Lower lobe of right lung (tissue), 2 donors: ENCODE measurements at places on chromosomes 7 and 10. TPM values are rescaled to one million over a fixed set of nuclear protein-coding genes. Genes with fewer than 3 reads are reported as not detected.

Gene LRRD1
- not detected for total RNA-seq

Gene RASSF4
- 49.0 TPM for total RNA-seq

- no peak overlapping the region for H3K4me3 ChIP-seq
- no peak overlapping the region for H3K27ac ChIP-seq
- H3K4me1 ChIP-seq: no peaks in the 10 kb centered on the region
- DNase-seq: no peak
Measured at GRCh38 chr7:74462707-74463100, 9.0 kb downstream of the GTF2IRD1 start.

DNA sequence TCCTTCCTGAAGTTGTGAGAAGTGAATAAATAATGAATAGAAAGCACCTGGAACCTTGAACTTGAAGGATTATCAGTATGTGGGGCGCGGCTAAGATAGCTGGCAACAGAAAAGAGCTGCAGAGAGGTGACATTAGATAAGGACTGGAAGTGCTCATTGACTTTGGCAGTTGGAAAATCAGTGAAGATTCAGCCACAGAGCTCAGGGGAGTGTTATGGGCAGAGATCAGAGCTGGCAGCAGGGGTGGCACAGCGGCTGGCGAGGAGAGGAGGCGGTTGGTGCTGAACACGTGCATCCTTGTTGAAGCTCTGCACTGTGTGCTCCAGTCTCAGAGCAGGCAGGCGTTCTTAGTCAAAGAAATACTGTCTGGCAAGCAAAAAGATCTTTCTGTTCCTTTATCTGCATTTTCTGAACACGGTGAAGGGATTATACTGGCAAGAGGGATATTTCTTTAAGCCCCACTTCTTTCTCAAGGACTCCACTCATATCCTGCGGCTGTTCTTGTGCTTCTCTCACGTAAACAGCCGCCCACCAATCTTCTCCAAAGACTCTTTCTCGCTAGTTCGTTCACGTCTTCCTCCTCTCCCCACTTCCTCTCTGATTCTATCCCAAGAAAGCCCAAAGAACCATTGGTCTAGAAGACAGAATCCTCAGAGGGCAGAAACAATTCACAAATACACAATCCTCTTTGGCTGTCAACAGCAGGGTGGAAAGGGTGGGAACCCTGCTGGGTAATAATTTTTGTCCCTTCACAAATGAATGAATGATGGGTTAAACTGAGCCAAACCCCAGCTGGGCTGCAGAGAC, 38.6 kb upstream of the ADD3 start:
- H3K27me3 ChIP-seq: no peaks in the 10 kb centered on the region
- peaks cover 18% of the 10 kb centered on the region for H3K4me1 ChIP-seq
- no peaks in the 10 kb centered on the region for H3K36me3 ChIP-seq
- H3K4me3 ChIP-seq: no peak overlapping the region
- H3K27ac ChIP-seq: no peak overlapping the region

DNA sequence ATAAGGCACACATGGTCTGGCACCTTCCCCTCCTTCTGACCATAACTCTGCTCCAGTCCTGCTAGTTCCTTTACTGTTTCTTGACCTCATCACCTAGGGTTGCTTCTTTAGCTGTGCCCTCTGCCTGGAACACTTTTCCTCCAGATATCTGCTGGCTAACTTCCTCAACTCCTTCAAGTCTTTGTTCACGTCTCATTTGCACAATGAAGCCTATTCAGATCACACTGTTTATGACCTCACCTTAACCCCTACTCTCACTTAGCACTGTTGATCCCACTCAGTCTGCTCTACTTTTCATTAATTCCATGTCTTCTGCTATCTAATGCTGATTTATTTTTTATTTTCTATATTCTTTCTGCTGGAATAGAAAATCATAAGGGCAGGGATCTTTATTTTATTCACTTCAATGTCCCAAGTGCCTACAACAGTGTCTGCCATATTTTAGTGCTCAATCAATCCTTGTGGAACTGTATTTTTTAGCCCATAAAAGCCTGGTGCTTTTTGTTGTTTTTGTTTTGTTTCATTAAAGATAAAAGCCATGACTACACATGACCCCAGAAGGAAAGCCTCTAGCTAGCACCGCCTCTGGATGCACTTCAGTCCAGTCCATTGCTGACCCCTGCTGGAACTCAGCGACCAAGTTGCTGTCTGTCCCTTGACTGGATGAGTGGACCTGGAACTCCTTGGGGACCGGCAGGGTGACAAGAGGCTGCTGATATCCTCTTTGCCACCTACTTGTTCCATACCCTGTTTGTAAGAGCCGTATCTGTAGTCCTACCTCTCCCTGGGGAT, 12.3 kb downstream of the KLF14 start:
- no peak overlapping the region for H3K27ac ChIP-seq
- H3K4me1 ChIP-seq: no peaks in the 10 kb centered on the region
- peak; percentile 66 for DNase-seq
- no peaks in the 10 kb centered on the region for H3K27me3 ChIP-seq
- no peaks in the 10 kb centered on the region for H3K36me3 ChIP-seq
- H3K4me3 ChIP-seq: no peak overlapping the region

DNA sequence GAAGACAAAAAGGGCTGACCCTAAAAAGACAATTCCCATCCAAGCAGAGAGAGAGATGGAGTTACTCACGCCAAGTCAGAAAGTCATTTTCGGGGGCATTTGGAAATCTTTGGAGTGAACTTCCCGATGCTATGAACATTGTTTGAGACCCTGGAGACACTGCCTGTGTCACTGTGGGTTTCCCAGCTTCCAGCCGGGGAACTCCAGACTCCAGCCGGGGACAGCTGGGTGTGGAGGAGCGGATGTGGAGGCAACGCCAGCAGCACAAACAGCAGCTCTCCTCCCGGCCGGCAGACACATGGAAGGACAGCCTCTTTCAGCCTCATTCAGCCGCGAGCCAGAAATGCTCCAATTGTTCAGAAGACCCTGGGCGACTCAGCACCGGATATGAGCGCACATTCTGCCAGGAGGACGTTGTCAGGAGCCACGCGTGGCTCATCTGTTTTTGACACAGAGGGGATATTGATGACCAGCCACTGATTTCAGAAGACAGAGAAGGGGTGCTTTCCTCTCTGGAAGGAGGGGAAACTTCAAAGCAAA, 97.6 kb downstream of the PRPF18 start:
- peak overlapping the region; percentile 67 for H3K27ac ChIP-seq
- DNase-seq: peak; percentile 68
- peaks cover 37% of the 10 kb centered on the region for H3K4me1 ChIP-seq
- no peaks in the 10 kb centered on the region for H3K27me3 ChIP-seq

Gene SPDYE6
- not detected for total RNA-seq

DNA sequence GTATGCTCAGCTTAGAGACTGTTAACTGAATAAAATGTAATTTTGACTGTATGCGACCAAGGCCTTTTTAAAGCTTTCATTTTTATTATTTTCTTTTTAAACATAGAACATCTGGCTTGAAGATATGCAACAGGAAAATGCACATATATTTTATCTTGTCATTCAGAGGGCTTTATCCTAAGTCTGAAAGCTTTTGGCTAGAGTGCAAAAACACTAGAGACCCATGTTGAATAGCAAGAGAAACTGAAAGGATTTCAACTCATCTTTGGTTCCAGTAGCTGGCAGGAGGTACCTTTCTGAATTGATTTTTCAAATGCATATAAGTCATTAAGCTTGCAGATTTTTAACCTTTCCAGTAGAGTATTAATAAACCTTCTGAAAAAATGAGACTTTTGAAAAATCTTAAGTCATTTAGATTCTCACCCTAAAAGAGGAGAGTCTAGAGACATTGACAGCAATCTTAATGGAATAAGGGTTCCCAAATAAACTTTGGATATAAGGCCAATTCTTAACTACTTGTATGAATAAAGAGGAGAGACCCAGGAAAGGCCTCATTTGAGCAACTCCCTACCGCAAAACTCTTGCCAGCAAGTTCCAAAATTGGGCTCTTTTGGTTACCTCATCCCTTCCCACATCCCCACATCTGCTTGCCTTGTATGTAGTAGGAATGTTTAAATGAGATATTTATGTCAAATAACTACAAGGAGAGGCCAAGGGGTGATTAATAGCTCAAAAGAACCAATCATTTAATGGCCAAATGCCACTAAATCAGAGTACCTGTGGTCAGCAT, 454.4 kb downstream of the HTR7 start:
- H3K36me3 ChIP-seq: no peaks in the 10 kb centered on the region
- DNase-seq: no peak
- no peaks in the 10 kb centered on the region for H3K4me1 ChIP-seq
- H3K4me3 ChIP-seq: no peak overlapping the region
- no peak overlapping the region for H3K27ac ChIP-seq

Gene TAS2R41
- total RNA-seq: not detected

DNA sequence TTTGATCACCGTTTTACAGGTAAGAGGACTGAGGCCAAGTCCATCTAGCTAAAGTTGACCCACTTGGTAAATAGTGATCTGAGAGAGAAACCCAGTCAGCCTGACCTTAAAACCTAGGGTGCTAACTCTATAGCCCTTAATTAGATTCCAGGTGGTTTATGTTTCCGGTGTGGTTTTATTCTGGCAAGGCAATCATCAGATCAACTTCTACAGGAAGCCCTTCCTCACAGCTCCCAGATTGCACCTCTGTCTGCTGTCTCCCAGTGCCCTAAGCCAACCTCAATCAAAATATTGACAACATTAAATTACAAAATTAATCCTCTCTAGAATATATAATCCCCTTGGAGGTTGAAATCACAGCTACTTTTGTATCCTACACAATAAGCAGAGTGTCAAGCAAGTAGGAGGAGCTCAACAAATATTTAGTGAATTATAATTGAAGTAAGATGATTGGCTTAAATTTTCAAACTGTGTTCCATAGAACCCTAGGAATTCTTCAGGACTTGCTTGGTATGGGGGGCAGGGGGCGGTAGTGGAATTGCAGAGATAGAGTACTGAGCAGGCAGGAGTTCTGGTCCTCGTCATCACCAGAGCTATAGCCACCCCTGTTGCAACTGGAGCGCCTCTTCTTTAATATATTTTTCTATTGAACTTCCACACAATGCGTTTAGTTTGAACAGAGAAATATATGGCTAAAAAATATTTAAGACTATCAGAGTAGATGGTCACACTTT, 692.8 kb upstream of the LRRN3 start:
- H3K4me1 ChIP-seq: no peaks in the 10 kb centered on the region
- no peak overlapping the region for H3K27ac ChIP-seq
- no peak overlapping the region for H3K4me3 ChIP-seq
- no peak for DNase-seq
- no peaks in the 10 kb centered on the region for H3K27me3 ChIP-seq
- H3K36me3 ChIP-seq: no peaks in the 10 kb centered on the region

DNA sequence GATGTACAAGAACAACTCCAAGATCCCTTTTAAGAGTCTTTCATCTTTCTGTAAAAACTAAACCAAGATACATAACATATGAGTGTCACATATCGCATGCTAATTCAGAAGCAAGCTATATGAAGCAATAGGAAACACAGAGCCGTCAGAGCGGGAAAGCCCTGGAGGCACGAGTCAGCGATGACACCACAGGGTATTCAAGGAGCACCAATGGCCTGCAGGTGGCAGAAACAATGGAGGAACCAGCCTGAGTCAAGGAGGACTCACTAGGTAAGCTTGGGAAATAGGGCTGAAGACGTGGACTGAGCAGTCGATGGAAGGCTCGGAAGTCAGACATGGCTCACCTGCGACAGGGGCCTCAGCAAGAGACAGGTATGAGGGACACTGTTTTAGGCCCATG, 214.4 kb downstream of the FAM107B start:
- H3K4me1 ChIP-seq: peaks cover 73% of the 10 kb centered on the region
- H3K27me3 ChIP-seq: no peaks in the 10 kb centered on the region
- DNase-seq: peak; percentile 72
- no peaks in the 10 kb centered on the region for H3K36me3 ChIP-seq
- peak overlapping the region; percentile 51 for H3K27ac ChIP-seq
- H3K4me3 ChIP-seq: no peak overlapping the region

- H3K27ac ChIP-seq: no peak overlapping the region
- H3K4me3 ChIP-seq: no peak overlapping the region
- no peak for DNase-seq
- H3K27me3 ChIP-seq: no peaks in the 10 kb centered on the region
Measured at GRCh38 chr7:33671531-33672262, 233.6 kb upstream of the BMPER start.

- H3K36me3 ChIP-seq: peaks cover 29% of the 10 kb centered on the region
- H3K4me3 ChIP-seq: no peak overlapping the region
- DNase-seq: no peak
- H3K27ac ChIP-seq: no peak overlapping the region
- no peaks in the 10 kb centered on the region for H3K27me3 ChIP-seq
Measured at GRCh38 chr10:99965700-99966099, 44.0 kb downstream of the DNMBP start.

Gene CPA1
- total RNA-seq: 0.30 TPM

DNA sequence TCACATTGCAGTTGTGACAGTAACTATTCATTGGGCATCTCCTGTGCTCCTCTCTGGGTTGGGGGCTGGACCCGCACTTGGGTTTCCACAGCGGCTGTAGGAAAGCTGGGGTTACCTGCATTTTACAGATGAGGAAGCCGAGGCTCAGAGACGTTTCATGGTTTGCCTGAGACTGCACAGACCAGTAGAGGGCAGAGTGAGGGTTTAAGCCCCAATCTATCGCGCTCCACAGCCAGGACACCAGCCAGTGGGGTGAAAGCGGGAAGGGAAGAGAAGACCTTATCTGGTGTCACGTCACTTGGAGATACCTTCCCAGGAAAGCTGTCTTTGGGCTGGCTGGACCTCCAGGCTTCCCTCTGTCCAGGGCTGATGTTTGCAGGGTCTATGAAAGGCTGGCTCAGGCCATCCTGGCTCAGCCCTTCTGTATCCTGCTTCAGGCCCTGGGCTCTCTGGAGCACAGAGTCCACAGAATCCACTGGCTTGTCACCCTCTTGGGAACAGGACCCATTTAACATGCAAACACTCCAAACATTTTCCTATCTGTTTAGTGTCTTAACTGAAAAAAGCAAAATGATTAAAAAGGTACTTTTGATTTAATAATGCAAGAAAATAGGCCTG, 167.7 kb downstream of the EMX2 start:
- H3K4me3 ChIP-seq: no peak overlapping the region
- no peaks in the 10 kb centered on the region for H3K4me1 ChIP-seq
- H3K36me3 ChIP-seq: no peaks in the 10 kb centered on the region
- peaks cover 5% of the 10 kb centered on the region for H3K27me3 ChIP-seq
- DNase-seq: no peak
- H3K27ac ChIP-seq: no peak overlapping the region

Gene PON1
- total RNA-seq: 0.24 TPM

DNA sequence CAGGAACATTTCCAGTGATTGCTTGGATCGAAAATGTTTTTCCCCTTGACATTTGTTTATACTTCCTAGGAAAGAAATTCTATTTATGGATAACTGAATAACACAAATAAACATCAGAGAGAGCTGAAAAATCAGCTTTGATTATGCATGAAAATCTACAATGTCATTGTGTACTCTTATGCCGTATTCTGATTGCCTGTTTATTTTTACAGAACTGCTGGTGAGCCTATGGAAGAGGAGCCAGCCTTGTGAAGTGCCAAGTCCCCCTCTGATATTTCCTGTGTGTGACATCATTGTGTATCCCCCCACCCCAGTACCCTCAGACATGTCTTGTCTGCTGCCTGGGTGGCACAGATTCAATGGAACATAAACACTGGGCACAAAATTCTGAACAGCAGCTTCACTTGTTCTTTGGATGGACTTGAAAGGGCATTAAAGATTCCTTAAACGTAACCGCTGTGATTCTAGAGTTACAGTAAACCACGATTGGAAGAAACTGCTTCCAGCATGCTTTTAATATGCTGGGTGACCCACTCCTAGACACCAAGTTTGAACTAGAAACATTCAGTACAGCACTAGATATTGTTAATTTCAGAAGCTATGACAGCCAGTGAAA, 121.5 kb downstream of the TWIST1 start:
- no peaks in the 10 kb centered on the region for H3K36me3 ChIP-seq
- H3K4me1 ChIP-seq: no peaks in the 10 kb centered on the region
- DNase-seq: no peak
- no peak overlapping the region for H3K27ac ChIP-seq
- H3K27me3 ChIP-seq: no peaks in the 10 kb centered on the region

Gene FRMD4A
- 64.8 TPM for total RNA-seq
